ENCODE measurements at places on chromosomes 2 and 18. TPM values are rescaled to one million over a fixed set of nuclear protein-coding genes. Genes with fewer than 3 reads are reported as not detected.

ZBTB7C gene
- 0.05 TPM for total RNA-seq

UNC80 gene
- total RNA-seq = not detected

STARD6 gene
- not detected for total RNA-seq

NR4A2 gene
- total RNA-seq = 3.1 TPM

NAT8 gene
- not detected for total RNA-seq

CFAP65 gene
- total RNA-seq = 0.15 TPM

POTEF gene
- not detected for total RNA-seq

ASXL3 gene
- total RNA-seq = not detected

COL4A4 gene
- total RNA-seq = 1.9 TPM

MROH2A gene
- total RNA-seq = 0.32 TPM

WIPF1 gene
- 22.7 TPM for total RNA-seq

LOXHD1 gene
- not detected for total RNA-seq

MC5R gene
- not detected for total RNA-seq

DTNA gene
- total RNA-seq = 0.17 TPM

SLC19A3 gene
- 3.4 TPM for total RNA-seq

KIF1A gene
- total RNA-seq = 0.62 TPM

COLEC11 gene
- 0.62 TPM for total RNA-seq

RIT2 gene
- total RNA-seq = not detected

MCFD2 gene
- 108 TPM for total RNA-seq

EGR4 gene
- 0.27 TPM for total RNA-seq

SIX2 gene
- 0.39 TPM for total RNA-seq

OTX1 gene
- total RNA-seq = 4.3 TPM

LDLRAD4 gene
- 1.7 TPM for total RNA-seq

GKN1 gene
- total RNA-seq = 0.72 TPM

NMUR1 gene
- not detected for total RNA-seq

SPP2 gene
- not detected for total RNA-seq

KHK gene
- total RNA-seq = 7.3 TPM

SP3 gene
- total RNA-seq = 50.0 TPM

LYG2 gene
- total RNA-seq = not detected

TUBB8B gene
- not detected for total RNA-seq

FBXO41 gene
- 5.3 TPM for total RNA-seq

SLC40A1 gene
- total RNA-seq = 3.8 TPM

REG3G gene
- total RNA-seq = not detected

KCNK3 gene
- total RNA-seq = 1.4 TPM

NEU2 gene
- total RNA-seq = not detected

VWC2L gene
- total RNA-seq = not detected

ASTL gene
- total RNA-seq = not detected

GPAT2 gene
- not detected for total RNA-seq

INSIG2 gene
- total RNA-seq = 12.1 TPM

GREB1 gene
- total RNA-seq = 3.2 TPM

DPP10 gene
- not detected for total RNA-seq

SPHKAP gene
- total RNA-seq = not detected

ABCG8 gene
- total RNA-seq = not detected
